ENCODE measurements at places on chromosomes 6 and 20.

DNA sequence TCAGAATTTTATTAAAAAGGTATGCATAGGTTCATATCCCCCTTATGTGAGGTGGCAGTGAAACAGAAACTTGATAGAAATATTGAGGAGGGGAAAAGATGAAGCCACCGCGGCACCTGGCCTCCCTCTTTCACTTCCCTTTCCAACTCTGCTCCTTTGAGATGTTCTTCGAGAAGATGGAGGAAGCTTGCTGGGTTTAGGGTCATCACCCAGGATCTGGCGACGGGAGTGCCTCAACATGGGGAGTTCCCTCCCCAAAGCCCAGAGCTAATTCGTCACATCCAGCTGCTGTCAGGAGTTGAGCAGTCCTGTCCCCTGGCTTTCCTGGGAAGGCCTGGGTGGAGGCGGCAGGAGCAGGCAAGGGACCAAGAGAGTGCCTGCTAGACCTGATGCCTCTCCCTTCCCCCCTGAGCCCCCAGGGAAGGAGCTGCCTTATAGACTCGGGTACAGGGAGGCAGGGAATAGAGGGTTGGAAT, 29.1 kb downstream of the RREB1 start:
- DNase-seq: no peak

- DNase-seq: peak; percentile 63
Measured at GRCh38 chr20:51354769-51355319, 187.7 kb downstream of the NFATC2 start.

GRCh38 chr6:26401389-26401986, 587 bp upstream of the BTN3A1 start:
- no peak for DNase-seq

- DNase-seq: no peak
Measured at GRCh38 chr20:62772619-62772989, 23.7 kb upstream of the MRGBP start.

- DNase-seq: no peak
Measured at GRCh38 chr6:35174088-35174434, 32.9 kb upstream of the TCP11 start.

- peak; percentile 58 for DNase-seq
Measured at GRCh38 chr6:167698540-167698939, 128.2 kb upstream of the AFDN start.

GRCh38 chr6:95725344-95725743, 148.0 kb downstream of the MANEA start:
- no peak for DNase-seq

- DNase-seq: no peak
Measured at GRCh38 chr6:39553029-39553428, 172.2 kb downstream of the KIF6 start.

DNA sequence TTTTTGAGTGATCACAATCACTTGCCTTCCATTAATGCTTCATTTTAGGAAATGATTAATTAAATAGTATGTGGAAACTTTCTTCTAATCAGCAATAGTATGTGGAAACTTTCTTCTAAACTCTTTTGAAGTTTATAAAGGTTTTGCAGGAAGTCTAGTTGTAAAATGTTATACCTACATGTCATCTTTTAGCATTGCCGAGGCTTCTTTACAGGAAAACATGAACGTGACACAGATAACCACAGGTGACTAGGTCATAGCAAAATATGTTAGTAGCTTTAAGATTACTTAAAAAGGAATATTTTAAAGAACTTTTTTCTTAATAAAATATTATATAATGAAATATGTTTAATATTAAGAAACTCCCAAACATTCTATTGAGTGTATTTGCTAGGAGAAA, 56.8 kb downstream of the SMAP1 start:
- no peak for DNase-seq

DNA sequence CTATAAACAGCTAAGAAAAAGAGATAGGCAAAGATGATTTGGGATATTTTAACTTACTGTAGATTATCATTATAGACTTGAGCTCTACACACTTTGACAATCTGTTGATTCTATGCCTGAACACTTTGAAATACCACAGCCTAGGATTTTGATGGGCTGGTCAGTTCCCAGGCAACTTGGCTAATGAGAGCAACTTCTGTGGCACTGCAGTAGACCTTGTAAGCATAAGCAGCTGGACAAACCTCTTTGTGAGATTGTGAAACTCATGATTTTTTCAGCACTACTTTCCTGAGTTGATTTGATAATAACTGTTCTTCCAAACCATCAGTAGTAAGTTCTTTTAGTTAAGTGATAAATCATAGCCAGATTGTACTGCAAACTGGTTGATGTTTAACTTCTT, 27.1 kb upstream of the ELOVL5 start:
- DNase-seq: no peak
